ENCODE measurements at places on chromosomes 1 and 21.

DNA sequence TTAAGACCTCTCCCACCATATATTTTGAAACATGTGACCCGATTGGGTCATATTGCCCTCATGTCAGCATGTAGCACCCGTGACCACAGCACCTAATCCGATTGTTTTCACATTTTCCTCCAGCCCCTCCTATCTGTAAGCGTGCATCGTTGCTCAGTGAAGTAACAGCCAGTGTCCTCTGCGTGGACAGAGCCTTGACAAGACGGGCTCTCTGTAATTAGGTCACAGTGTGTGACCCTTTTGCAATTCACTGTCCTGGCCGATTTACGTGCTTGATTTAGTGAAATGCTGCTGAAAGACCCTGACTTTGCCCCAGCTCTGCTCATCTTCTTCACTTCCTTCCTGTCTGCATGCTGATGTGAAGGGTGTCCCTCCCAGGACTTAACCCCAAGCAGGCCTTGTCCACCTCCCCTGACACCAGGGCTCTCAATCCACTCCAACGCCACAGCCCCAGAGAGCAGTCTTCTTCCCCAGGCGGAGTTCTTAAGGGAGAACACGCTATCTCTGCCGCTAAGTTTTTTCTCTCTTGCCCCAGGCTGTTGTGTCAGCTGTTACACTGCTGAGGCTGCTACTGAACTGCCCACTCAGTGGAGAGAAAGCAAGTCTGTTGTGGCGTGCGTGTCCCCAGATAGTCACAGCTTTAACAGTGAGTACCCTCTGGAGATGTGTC, 19.4 kb downstream of the URB2 start:
- DNase-seq, result no peak

GRCh38 chr1:220527908-220528678, at the start of gene MARK1:
Gene MARK1, plus strand, starts transcription at chr1:220528136. Its CDS starts 687 bp downstream, at chr1:220528823.
- peak; percentile 75 for DNase-seq

GRCh38 chr1:63173161-63173560, 149.2 kb upstream of the FOXD3 start:
- no peak for DNase-seq

GRCh38 chr1:55322842-55323241, 107.7 kb upstream of the USP24 start:
- no peak for DNase-seq

All from NCI-H2081 (cell line).